IgD-negative memory B cell (primary cell): ENCODE measurements at places on chromosomes 1 and 21. TPM values are rescaled to one million over a fixed set of nuclear protein-coding genes. Genes with fewer than 3 reads are reported as not detected.

Gene C8B
- not detected for polyA plus RNA-seq

Gene CYP4A22
- polyA plus RNA-seq = not detected

Gene TRIM33
- 28.0 TPM for polyA plus RNA-seq

Gene CD1D
- 20.5 TPM for polyA plus RNA-seq

Gene ZNF593OS
- 0.61 TPM for polyA plus RNA-seq

Gene KCNC4
- 1.8 TPM for polyA plus RNA-seq

Gene SLAMF7
- 26.8 TPM for polyA plus RNA-seq

Gene FAM163A
- not detected for polyA plus RNA-seq

Gene MOV10
- 5.6 TPM for polyA plus RNA-seq

Gene STPG1
- 5.8 TPM for polyA plus RNA-seq

Gene GNAT2
- polyA plus RNA-seq = not detected

Gene C1QB
- polyA plus RNA-seq = not detected

Gene MNDA
- polyA plus RNA-seq = 25.4 TPM

Gene TEDDM1
- polyA plus RNA-seq = 0.08 TPM

Gene ERG
- polyA plus RNA-seq = not detected

Gene SERTAD4
- not detected for polyA plus RNA-seq

Gene FAAH
- 1.2 TPM for polyA plus RNA-seq

Gene HES3
- not detected for polyA plus RNA-seq

Gene OLFML3
- not detected for polyA plus RNA-seq

Gene ADGRL4
- polyA plus RNA-seq = not detected

Gene SMG5
- 27.2 TPM for polyA plus RNA-seq

Gene RASSF5
- 130 TPM for polyA plus RNA-seq

Gene FTCD
- not detected for polyA plus RNA-seq
